ENCODE measurements at places on chromosomes 11 and 22.

- DNase-seq: no peak
These were observed 60.5 kb upstream of the KCNQ1OT1 start for GRCh38 chr11:2760196-2760871.

DNA sequence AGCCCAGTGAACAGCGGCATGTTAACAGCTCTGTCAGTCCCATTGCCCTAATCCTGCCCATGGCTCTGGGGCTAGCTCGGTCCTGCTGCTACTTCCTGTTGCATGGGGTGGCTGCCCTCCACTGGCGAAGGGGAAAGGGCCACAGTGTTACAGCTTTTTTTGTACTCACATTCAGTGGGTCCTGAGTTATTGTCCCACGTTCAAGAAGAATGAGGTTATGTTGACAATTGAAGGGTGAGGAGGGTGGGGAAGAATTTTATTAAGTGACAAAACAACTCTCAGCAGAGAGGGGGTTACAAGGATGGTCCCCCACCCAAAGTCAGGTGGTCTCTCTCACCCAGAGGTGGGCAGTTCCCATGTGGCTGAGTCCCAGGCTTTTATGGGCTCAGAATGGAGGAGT is 17.7 kb upstream of the MS4A7 start:
- no peak for DNase-seq

- no peak for DNase-seq
These were observed 1.4 kb downstream of the TBX1 start for GRCh38 chr22:19761725-19762567.

- DNase-seq: no peak
These were observed 45.4 kb downstream of the AAMDC start for GRCh38 chr11:77866336-77866735.
